ENCODE measurements at places on chromosomes 16 and 17.

DNA sequence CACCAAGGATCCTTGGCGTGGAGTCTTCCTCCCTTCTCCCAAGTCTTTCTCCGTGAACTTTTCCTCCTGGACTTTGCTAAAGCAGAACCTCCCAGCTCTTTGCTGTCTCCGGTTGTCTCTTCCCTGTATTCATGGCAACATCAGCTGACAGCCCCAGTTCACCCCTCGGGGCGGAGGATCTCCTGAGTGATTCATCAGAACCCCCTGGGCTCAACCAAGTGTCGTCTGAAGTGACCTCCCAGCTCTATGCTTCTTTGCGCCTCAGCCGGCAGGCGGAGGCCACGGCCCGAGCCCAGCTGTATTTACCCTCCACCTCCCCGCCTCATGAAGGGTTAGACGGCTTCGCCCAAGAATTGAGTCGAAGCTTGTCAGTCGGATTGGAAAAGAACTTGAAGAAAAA lies 943 bp downstream of the CNTROB start:
- peak overlapping the region; percentile 85 for H3K4me3 ChIP-seq
- no peaks in the 10 kb centered on the region for H3K27me3 ChIP-seq
- H3K4me1 ChIP-seq, result peaks cover 21% of the 10 kb centered on the region
- no peak overlapping the region for H3K27ac ChIP-seq
- peak; percentile 89 for DNase-seq

DNA sequence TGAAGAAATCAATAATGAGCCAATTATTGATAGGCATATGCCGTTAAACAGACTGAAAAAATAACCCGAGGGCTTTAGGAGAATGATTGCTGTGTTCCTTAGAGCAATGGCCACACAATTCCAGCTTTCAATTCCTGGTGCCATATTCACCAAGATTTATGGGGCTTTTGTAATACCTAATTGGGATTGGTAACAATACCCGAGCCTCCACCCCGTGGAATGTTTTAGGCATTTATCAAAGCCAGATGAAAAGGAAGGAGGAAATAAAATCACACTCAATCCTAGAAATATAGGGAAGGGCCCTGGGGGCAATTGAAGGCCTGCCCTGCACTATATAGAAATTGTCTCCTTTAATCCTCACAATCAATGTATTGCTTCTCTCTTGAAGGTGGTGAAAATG lies 42.1 kb upstream of the MLYCD start:
- H3K36me3 ChIP-seq, result no peaks in the 10 kb centered on the region
- no peak for DNase-seq
- H3K27ac ChIP-seq, result no peak overlapping the region
- H3K4me1 ChIP-seq, result no peaks in the 10 kb centered on the region
- peaks cover 13% of the 10 kb centered on the region for H3K27me3 ChIP-seq

GRCh38 chr17:29383686-29384085 lies 6.5 kb upstream of the TAOK1 start:
- no peak for DNase-seq
- H3K4me3 ChIP-seq, result no peak overlapping the region
- H3K27me3 ChIP-seq, result no peaks in the 10 kb centered on the region
- H3K27ac ChIP-seq, result no peak overlapping the region
- H3K36me3 ChIP-seq, result no peaks in the 10 kb centered on the region

DNA sequence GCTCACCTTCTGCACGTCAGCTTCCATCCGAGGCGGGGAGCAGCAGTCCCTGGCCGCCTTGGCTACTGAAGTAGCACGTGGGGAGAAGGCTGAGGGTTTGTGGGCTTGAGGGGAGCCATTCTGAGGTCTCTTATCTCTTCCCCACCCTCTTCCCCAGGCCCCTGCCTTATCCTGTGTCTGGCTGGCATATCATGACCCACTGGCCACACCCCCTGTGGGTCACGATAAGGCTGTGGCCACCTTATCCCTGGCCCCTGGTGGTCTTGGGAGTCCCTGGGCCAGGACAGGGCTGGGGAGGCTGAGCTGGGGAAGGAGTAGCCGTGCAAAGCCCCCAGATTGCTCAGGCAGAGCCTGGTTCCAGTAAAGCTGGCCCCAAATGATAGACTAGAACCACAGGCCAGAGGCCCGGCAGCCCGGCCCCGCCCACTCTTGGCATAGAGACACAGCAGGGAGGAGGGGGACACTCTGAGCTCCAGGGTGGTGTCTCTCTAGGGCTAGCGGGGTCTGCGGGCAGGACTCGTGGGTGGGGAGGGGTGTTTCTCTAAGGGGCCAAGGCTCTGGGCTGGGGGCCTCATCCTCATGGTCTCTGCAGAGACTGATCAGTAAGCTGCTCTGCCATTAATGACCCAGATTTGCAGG lies 7.6 kb downstream of the SPNS2 start:
- no peak overlapping the region for H3K27ac ChIP-seq
- peaks cover 80% of the 10 kb centered on the region for H3K27me3 ChIP-seq
- H3K36me3 ChIP-seq, result peaks cover 30% of the 10 kb centered on the region
- H3K4me1 ChIP-seq, result peaks cover 10% of the 10 kb centered on the region

DNA sequence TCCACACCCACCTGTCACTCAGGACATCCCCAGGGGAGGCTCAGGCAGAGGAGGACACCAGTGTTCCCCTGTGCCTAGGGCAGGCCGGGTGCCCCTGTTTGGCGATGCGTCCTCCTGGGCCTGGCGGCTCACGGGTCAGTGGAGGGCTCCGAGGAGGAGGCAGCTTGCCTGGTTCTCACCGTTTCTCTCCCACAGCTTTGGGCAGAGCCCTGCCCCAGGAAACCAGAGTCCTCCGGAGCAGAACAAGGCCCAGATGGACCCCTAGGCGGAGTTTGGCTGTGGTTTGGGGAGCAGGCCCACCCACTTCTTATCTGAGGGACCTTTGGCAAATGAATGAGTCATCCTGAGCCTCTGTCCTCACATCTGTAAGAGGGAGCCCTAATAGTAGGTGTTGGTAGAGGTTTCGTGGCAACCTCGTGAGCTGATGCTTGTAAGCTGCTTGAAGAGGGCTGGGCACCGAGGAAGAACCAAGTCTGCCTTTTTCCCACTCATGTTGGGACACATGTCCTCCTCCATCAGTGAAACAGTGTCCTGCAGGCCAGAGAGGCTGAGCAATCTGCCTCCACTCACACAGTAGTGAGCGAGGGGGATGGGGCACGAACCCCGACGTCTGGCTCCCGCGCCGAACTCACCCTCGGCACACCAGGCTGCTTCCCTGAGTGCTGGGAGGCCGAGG lies 247.0 kb upstream of the CIBAR2 start:
- H3K4me1 ChIP-seq, result peaks cover 50% of the 10 kb centered on the region
- peaks cover 4% of the 10 kb centered on the region for H3K36me3 ChIP-seq
- no peaks in the 10 kb centered on the region for H3K27me3 ChIP-seq
- no peak overlapping the region for H3K27ac ChIP-seq
- peak; percentile 79 for DNase-seq

- no peak overlapping the region for H3K27ac ChIP-seq
- peaks cover 31% of the 10 kb centered on the region for H3K4me1 ChIP-seq
- H3K4me3 ChIP-seq, result no peak overlapping the region
These were observed 3.4 kb upstream of the LPCAT2 start for GRCh38 chr16:55505333-55506015.

- no peak for DNase-seq
- H3K27ac ChIP-seq, result no peak overlapping the region
- no peak overlapping the region for H3K4me3 ChIP-seq
- no peaks in the 10 kb centered on the region for H3K36me3 ChIP-seq
- peaks cover 61% of the 10 kb centered on the region for H3K27me3 ChIP-seq
- no peaks in the 10 kb centered on the region for H3K4me1 ChIP-seq
These were observed 23.8 kb downstream of the OSBPL7 start for GRCh38 chr17:47797797-47798196.

DNA sequence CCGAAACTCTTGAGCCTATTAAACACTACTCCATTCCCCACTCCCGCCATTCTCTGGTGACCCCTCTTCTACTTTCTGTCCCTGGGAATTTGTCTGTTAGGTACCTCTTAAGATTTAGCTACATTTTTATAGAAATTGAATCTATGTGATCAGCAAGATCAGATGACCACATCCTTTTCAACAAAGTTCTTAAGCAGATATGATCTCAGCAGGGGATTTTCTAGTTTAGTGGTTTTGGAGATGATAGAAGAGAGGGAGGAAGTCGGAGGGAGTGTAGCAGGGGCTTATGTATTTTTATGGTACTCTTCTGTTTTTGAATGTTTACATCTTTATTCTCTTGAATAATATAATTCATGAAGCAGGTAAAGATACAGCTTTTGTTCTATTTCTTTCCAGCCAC lies 40.8 kb downstream of the RPA1 start:
- peaks cover 2% of the 10 kb centered on the region for H3K4me1 ChIP-seq
- no peak overlapping the region for H3K27ac ChIP-seq
- H3K36me3 ChIP-seq, result peaks cover 63% of the 10 kb centered on the region
- H3K27me3 ChIP-seq, result no peaks in the 10 kb centered on the region
- H3K4me3 ChIP-seq, result no peak overlapping the region

Measured in mesenchymal stem cell (in vitro differentiated cells and primary cell).